ENCODE measurements at places on chromosomes 4 and X. TPM values are rescaled to one million over a fixed set of nuclear protein-coding genes. Genes with fewer than 3 reads are reported as not detected.

The BEND2 gene
- not detected for polyA plus RNA-seq

The C4orf36 gene
- polyA plus RNA-seq, result 1.0 TPM

The CYP4V2 gene
- 6.4 TPM for polyA plus RNA-seq

The EXOC1L gene
- polyA plus RNA-seq, result not detected

The CT55 gene
- polyA plus RNA-seq, result not detected

The PTCHD1 gene
- 0.16 TPM for polyA plus RNA-seq

The HCFC1 gene
- polyA plus RNA-seq, result 13.0 TPM

The BRS3 gene
- polyA plus RNA-seq, result not detected

The BMP3 gene
- polyA plus RNA-seq, result 0.05 TPM

The ARX gene
- polyA plus RNA-seq, result not detected

The CT45A2 gene
- polyA plus RNA-seq, result not detected

The LNX1 gene
- 44.2 TPM for polyA plus RNA-seq

The SCML2 gene
- 1.0 TPM for polyA plus RNA-seq

The ZNF280C gene
- polyA plus RNA-seq, result 0.91 TPM

The FGA gene
- polyA plus RNA-seq, result not detected

The TCEAL5 gene
- polyA plus RNA-seq, result 0.14 TPM

The STARD8 gene
- polyA plus RNA-seq, result 0.75 TPM

The FGF16 gene
- not detected for polyA plus RNA-seq

The WDR17 gene
- polyA plus RNA-seq, result 0.20 TPM

The GAK gene
- 82.3 TPM for polyA plus RNA-seq

The OPHN1 gene
- 1.2 TPM for polyA plus RNA-seq
